Activated T-helper 1 cell treated with anti-CD3 and anti-CD28 coated beads, Interleukin-12 subunit alpha, Interleukin-12 subunit beta, Interleukin-2, Interleukin-4 antibody, amounts not matched to agents 30 ng/mL and 10 ng/mL and 1 ng/mL, durations not matched to agents 14 hours and 24 hours and 36 hours (primary cell): ENCODE measurements at places on chromosomes 4 and X.

DNA sequence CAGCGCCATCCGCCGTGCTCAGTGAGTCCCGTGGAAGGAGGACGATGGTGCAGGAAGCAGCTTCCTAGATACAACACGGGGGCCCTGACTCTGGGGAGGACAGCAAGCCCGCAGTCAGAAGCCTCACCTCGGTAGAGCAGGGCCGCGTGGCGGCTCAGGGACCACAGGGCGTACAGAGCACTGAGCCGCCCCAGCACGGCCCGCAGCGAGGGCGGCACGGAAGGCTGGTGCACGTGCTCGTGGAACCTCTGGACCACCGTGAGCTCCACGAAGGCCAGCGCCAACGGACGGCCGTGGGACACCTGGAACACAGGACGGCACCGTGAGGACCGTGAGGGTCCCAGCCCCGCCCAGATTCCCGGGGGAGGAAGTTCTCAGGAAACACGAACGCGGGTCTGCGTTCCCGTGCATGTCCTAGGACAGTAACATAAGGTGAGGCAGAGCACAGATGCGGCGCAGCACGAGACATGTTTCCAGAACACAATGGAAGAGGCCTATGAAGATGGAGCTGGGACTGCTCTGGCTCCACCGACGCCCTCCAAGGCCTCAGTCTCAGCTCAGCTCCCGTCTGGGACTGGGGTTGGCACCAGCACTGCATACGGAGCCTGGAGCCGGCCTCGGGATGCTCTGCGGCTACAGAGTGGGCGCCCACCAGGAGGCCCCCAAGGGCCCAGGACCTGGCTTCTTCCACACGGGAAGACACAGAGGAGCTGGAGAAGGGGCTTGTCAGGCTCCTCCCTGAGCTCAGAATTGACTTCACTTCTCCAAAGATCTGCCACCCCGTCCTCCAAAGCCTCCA lies 65.5 kb downstream of the ACOX3 start:
- DNase-seq: no peak

DNA sequence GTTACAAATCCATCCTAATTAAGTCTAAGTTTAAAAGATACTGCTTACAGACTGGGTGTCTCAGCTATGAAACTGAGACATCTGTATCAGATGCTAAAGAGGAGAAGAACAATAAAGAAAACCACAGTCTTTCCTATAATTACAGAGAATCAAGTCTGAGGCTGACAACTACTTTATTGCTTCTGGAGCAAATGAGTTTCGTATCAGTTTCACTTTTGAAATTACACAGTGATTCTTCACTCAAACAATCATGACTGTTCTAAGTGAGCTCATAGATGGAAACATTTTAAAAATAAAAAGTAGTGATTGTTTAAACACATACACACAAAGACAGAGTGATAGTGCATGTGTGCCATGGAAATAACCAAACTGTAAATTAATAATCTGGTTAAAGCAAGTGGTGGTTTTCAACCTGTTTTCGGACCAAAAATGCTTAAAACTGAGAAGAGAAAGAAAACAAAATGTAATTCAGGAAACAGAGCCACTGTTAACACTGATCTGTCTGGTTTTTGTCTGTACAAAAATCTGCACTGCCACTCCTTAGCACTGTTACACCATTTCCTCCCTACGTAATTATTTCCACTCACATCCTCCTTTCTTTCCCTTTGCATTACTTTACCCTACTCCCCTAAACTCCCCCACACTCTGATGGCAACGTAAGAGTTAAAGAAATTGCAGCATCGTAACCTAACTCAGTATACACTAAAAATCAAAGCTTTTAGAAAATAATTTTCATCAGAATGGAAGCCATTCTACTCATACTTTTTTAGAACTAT lies 12.5 kb downstream of the RFC1 start:
- peak; percentile 32 for DNase-seq

- no peak for DNase-seq
These were observed 15.4 kb upstream of the SCD5 start for GRCh38 chr4:82814034-82814433.

- DNase-seq: no peak
These were observed 5.4 kb upstream of the ANXA5 start for GRCh38 chr4:121702136-121702535.
